Type B pancreatic cell (in vitro differentiated cells): ENCODE measurements at places on chromosomes 3 and 15. TPM values are rescaled to one million over a fixed set of nuclear protein-coding genes. Genes with fewer than 3 reads are reported as not detected.

- peak; percentile 78 for DNase-seq
- no peaks in the 10 kb centered on the region for H3K36me3 ChIP-seq
- peaks cover 2% of the 10 kb centered on the region for H3K27me3 ChIP-seq
- H3K27ac ChIP-seq: peak within 1 kb of the TSS; percentile 82
Measured at GRCh38 chr15:34038871-34039789, at the start of gene AVEN. TSS of gene AVEN (minus strand) at chr15:34039204. CDS start at chr15:34039046, 158 bp downstream.

DNA sequence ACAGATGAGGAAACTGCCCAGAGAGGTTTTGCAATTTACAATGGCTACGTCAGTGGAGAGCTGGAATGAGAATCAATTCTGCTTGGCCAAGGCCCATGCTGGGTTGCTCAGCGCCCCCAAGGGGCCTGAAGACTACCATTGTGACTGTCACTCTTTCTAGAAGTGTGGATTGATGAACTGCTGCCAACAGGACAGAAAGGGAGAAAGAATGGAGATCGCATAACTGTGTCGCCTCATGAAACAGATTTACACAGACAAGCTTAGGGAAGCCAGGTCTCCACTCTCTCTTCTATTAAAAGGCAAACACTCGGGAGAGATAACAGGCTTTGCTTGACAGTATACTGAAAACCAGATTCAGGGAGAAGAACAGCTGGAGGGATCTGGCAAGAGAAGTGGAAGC, 160.0 kb downstream of the STT3B start:
- peaks cover 15% of the 10 kb centered on the region for H3K36me3 ChIP-seq
- H3K4me3 ChIP-seq: no peak overlapping the region
- H3K27ac ChIP-seq: no peak overlapping the region
- no peaks in the 10 kb centered on the region for H3K4me1 ChIP-seq

DNA sequence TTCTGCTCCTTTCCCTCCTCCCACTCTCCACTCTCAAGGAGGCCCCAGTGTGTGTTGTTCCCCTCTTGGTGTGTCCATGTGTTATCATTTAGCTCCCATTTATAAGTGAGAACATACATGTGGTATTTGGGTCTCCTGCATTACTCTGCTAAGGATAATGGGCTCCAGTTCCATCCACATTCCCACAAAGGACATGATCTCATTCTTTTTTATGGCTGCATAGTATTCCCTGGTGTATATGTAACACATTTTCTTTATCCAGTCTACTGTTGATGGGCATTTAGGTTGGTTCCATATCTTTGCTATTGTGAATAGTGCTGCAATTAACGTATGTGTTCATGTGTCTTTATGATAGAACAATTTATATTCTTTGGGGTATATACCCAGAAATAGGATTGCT, 144.0 kb upstream of the MEF2A start:
- no peak overlapping the region for H3K4me3 ChIP-seq
- H3K4me1 ChIP-seq: peaks cover 19% of the 10 kb centered on the region
- H3K27ac ChIP-seq: no peak overlapping the region
- no peaks in the 10 kb centered on the region for H3K36me3 ChIP-seq

The STRIT1 gene
- total RNA-seq: 0.33 TPM in 1 of 2 replicates, not detected in the other

The WDR93 gene
- 0.29 and 1.5 TPM in 2 replicates for total RNA-seq

The GHSR gene
- not detected in 2 replicates for total RNA-seq
